ENCODE measurements at places on chromosomes 6 and 20.

DNA sequence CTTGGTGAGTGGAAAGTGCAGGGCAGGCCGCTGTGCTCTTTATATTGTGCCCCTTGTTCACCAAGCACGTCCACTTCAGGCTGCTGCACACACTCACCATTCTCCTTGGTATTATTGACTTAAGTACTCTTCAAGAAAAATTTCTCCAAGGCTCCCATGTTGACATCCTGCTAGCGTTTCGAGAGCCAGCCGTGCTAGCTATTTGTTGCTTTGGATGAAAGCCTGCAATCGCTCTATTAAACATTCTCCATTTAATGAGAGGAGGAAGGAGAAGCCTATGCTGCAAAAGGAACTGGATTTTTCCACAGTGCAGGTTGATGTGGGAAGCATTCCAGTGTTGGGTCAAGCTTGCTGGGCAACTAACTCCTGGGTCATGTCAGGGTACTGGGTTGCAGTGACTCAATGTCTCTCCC lies 113.5 kb downstream of the CD83 start:
- DNase-seq, result no peak

GRCh38 chr6:138087593-138088325 lies 19.5 kb downstream of the PERP start:
- no peak for DNase-seq

- no peak for DNase-seq
Observed at GRCh38 chr20:1015181-1015580, 13.1 kb upstream of the RSPO4 start.

DNA sequence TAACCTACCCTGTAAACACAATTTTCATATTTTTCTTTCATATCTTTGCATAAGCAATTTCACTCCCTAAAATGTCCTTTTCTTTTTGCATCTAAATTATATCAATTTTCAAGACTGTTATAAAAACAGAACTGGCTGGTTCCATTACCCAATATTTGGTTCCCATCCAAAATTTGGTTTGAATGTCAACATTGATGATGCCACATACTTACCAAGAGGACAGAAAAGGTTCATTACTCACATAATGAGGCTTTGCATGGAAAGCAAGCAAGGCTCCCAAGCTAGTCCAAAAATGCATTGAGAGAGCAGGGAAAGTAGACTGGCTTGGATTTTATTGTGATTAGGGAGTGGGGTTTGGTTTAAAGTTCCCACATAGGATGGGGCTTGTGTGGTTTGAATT lies 144.4 kb upstream of the AKIRIN2 start:
- DNase-seq, result no peak

- peak; percentile 32 for DNase-seq
Observed at GRCh38 chr20:14406495-14406894, 69.1 kb upstream of the FLRT3 start.

- no peak for DNase-seq
Observed at GRCh38 chr6:166657531-166657930, 30.5 kb upstream of the RPS6KA2 start.

GRCh38 chr6:112846681-112847080 lies 499.6 kb downstream of the RFPL4B start:
- DNase-seq, result no peak

GRCh38 chr6:106574741-106575458 lies 54.4 kb downstream of the RTN4IP1 start:
- peak; percentile 62 for DNase-seq

DNA sequence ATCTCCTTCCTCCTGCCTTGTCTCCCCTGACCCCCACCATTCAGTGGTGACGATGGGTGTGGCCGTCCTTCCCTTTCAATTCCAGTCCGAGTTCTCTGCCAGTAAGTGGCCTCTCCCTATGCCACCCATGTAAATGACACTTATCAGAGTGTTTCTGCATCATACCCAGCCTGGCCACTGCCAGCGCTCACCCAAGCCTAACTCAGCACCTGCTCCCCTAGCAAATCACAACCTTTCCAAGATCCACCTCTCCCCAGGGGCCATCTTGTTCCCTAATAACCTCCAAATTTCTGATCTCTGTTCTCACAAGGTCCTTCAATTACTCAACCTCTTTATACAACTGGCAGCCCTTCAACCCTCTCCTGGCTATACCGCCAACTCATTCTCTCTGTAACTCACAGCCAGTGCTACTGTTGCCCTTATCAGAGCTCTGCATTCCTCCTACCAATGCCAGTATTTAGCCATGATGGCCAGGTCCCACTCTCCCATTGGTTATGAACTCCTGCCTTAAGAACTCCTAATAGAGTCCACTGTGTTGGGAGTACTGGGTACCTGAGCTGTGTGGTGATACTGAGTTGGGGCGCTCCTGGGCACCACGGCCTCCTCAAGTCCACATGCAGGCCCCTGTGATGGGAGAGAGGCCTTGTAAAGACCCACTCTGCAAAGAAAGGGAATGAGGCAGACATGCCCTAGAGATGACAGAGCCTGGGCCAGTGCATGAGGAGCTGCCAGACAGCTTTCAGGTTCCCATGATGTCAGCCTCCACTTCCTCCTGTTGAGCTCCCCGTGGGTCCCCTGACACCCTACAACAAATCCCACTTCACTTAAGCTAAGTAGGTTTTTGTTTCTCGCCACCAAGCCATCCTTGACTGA lies 187.4 kb upstream of the RREB1 start:
- DNase-seq, result no peak

DNA sequence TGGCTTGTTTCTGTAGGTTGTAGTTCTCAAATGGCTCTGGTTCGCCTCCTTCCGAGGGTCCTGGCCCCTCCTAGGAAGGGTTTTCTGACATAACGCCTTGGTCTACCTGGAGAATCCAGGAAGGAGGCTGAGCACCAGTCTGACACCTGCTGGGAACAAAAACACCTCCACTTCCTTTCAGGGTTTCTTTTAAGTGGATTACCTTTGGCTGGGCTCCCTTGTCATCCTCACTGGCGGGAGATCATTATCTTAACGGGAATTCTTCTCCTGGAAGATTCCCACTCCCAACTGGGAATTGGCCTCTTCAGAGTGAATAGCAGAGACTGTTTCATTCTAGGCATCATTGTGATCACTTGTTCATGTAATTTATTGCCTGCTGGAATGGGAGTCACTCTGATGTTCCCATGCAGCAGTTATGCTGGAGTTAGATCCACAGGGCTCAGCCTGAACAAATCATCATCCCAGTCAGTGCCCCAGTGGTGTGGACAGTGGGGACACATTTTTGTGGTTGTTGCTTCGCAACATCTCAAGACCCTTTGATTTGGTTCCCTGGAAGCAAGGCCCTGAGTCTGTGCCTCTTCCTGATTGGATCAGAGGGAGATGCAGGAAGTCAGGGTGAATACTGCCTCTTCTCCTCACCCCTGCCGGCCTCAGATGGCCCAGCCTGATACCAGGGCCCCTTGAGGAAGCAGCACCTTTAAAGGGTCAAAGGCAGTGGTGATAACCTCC lies 49.1 kb downstream of the LYRM2 start:
- DNase-seq, result no peak

GRCh38 chr6:85498596-85499258 lies 48.8 kb downstream of the NT5E start:
- DNase-seq, result peak; percentile 13
